ENCODE measurements at places on chromosomes 5 and 9.
A peak's percentile ranks its signal among the peaks of the same experiment; 100 is the strongest.

GRCh38 chr5:34057569-34057968 lies 14.6 kb upstream of the C1QTNF3 start:
- no peak for DNase-seq

GRCh38 chr5:87054821-87055220 lies 212.9 kb upstream of the RASA1 start:
- DNase-seq = no peak

GRCh38 chr5:91283326-91283725 lies 99.8 kb downstream of the ARRDC3 start:
- DNase-seq = no peak

DNA sequence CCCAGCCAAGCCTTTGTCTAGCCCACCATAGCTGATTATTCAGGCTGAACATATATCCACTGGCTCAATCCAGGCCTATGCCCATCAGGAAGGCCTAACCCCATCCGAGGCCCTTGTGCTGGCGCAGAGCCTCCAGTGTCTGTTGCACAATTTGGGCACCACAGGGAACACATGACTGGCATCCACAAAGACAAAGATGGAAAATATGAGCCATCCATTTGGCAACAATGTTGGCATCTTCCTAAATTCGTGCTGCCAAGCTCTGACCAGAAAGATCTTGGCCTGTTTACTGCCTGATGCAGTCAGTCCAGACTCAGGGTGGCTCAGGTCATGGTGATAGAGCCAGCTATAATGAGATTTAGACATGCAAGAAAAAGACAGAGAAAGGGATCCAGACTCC lies 233.8 kb downstream of the PIK3R1 start:
- DNase-seq = no peak

DNA sequence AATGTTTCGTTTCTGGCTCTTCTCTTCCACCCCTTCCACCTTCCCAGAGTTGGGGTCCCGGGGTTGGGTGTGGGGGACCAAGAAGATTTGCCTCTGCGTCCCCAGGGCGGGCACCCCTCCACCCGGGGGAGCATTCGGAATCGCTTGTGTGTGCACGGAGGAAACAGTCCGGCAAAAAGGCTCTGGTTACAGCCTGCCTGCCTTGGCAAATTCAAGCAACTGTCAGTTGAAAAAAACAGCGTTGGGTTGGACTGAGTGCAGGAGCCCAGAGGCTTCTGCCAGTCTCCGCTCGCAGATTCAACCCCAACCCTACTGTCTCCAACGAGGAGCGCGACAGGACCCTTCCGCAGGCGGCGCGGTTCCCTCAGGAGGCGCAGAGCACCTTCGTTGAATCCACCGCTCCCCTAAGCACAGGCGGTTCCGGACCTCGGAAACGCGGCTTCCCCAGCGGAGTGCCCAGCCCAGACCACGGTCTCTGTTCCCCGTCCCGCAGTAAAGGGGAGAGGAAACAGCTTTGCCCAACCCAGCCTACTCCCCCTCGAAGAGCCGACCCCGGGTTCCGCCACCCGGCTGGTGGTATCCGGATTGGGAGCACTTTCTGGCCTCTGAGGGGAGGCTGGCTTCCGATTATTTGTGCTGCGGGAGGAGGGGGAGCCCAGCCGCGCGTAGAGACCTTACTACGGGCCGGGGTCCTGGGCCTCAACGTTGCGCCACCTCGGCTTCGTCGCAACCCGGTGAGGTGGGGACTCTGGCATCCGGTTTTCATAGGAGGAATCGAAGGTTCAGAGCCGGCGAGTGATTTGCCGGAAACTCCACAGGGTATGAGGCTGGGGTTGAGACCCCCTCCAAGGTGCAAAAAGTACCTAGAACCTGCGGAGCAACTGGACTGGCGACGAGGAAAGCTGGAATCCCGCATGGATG lies 9.6 kb downstream of the LHX6 start:
- DNase-seq = no peak

DNA sequence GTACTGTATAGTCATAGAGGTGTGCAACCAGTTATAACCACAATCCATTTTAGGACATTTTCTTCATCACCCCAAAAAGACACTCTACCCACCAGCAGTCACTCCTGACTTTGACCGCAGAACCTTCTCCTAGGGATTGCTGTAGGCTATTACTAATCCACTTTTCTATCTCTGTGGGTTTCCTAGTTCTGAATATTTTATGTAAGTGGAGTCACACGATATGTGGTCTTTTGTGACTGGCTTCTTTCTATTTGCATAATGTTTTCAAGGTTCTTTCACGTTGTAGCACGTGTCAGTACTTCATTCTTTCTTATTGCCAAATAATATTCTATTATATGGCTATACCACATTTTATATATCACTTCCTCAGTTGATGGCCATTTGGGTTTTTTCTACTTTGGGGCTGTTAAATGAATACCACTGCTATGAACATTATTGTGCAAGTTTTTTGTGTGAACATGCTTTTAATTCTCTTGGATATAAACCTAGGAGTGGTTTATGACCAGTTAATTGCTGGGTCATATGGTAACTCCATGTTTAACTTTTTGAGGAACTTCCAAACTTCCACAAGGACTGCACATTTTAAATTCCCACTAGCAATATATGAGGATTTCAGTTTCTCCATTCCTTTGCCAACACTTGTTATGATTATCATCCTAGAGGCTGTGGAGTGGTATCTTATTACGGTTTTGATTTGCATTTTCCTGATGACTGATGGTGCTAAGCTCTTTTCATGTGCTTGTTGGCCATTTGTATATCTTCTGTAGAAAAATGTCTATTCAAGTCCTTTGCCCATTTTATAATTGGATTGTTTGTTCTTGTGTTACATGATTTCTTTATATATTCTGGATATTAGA lies 37.8 kb downstream of the MRRF start:
- no peak for DNase-seq

- no peak for DNase-seq
Measured at GRCh38 chr5:72245546-72245945, 74.5 kb downstream of the MRPS27 start.

- no peak for DNase-seq
Measured at GRCh38 chr5:31036411-31036810, 157.1 kb upstream of the CDH6 start.

DNA sequence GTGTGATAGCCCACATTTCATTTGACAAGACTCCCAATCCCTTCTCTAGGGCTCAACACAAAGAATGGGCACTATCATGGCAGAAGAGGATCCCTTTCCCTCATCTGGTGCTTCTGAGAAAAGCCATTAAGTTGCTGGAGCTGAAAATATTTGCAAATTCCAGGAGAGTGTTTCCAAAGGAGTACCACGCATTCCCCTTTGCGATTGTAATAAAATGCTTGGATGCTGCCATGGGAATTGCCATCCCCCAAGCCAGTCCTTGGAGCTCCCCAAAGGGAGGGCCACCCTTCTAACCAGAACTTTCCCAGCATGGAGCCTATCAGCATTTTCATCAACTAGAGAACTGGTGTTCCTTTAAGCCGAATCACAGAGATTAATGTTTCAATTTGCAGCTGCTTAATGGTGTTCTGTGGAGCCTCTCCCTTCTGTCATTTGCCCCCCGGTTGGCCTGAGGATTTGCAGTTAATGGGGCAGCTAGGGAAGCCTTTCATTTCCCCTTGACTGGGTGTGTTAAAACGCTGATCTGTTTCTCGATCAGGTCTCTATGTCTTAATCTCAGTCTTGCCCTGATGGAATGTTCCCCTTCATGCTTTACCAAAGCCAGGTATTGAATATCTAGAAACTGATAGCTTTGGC lies 133.0 kb downstream of the ENC1 start:
- no peak for DNase-seq

GRCh38 chr5:132557478-132558172 lies 848 bp downstream of the RAD50 start:
- DNase-seq = no peak

GRCh38 chr5:96743065-96743768 lies 64.5 kb downstream of the ERAP1 start:
- DNase-seq = no peak

GRCh38 chr9:131721076-131721475 lies 18.8 kb downstream of the RAPGEF1 start:
- no peak for DNase-seq

DNA sequence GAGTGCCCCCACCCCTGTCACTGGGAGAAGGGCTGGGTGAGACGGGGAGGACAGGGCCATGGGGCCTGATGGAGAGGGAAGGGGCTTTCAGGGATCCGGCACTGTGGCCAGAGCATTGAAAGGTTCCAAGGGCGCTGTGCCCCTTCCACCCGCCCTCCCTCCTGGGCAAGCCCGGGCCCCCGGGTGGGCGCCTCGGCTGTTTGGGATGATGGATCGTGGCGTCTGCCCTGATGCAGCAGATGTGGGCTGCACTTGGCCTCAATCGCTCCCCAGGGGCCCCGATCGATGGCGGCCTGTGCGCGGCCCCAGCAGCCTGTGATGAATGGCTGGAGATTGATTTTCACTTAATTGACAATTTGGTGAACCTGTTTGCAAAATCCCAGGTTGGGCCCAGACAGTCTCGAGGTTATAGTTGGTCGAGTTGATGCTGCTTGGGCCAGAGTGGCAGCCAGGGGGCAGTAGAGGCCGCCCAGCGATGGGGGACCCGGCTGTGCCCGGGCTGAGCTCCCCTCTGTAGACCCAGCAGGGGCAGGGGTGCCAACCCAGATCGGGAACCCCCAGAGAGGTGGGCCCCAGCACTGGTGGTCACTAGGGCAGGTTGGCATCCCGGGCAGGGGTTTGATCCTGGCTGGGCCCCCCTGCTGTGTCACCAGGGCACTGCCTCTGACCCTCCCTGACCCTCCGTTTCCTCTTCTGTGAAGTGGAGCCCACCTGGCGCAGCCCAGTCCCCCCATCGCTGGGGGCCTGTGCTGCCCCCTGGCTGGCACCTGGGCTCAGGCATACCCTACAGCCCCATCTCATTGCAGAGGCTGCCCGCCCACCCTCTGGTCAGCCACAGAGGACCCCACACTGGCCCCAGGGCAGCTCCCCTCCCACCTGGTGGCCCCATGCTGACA lies 34.7 kb downstream of the LHX3 start:
- peak; percentile 93 for DNase-seq

DNA sequence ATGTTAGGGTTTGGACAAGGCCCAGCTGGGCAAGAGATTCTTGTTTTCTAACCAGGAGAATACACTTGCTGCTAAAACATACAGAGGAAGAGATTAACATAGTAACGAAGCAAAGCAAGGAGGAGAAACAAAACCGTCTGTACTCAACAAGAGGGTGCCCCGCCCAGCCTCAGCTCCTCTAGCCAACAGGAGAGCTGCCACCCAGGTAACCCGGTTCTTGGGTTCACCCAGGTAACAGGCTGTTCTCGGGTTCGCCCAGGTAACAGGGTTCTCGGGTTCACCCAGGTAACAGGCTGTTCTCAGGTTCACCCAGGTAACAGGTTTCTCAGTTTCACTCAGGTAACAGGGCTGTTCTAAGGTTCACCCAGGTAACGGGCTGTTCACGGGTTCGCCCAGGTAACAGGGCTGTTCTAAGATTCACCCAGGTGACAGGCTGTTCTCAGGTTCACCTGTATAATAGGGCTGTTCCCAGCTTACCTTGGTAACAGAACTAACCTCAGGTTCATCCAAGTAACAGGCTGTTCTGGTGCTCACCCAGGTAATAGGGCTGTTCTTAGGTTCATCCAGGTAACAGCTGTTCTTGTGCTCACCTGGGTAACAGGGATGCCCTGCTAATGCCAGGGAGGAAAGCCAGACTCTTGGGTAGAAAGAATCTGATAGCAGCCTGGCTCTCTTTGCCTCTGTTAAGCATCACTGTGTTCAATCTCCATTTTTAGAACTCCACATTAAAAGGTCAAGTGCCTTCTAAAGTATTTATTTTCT lies 271.6 kb downstream of the SYK start:
- DNase-seq = no peak

- no peak for DNase-seq
Measured at GRCh38 chr5:160251406-160252155, 22.3 kb downstream of the FABP6 start.

DNA sequence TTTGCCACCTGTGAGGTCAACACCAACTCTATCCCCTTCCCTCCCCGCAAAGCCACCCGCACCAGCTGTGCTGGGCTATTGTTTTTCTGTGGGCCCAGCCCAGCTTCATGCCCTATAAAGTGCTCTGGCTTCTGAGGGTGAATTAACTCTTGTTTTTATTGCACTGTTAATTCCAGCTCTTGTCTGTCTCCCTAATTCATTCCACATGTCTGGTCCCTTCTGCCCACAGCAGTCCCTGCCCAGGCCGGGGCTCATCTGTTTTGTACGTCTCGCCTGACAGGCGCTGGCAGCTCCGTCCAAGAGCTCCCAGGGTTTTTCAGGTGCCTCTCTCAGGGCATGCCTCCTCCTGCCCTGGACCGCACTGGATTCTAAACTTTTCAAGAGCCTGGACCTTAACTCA lies 118.9 kb downstream of the PDZD2 start:
- DNase-seq = no peak

DNA sequence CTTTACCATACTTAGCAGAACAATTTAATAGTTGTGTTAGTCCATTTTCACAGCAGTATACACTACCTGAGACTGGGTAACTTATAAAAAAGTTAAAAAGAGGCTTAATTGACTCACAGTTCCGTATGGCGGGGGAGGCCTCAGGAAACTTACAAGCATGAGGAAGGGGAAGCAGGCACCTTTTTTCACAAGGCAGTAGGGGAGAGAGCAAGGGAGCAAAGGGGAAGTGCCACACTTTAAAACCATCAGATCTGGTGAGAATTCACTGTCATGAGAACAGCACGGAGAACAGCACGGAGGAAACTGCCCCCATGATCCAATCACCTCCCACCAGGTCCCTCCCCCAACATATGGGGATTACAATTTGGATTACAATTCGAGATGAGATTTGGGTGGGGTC lies 269.9 kb downstream of the MTRR start:
- DNase-seq = no peak

DNA sequence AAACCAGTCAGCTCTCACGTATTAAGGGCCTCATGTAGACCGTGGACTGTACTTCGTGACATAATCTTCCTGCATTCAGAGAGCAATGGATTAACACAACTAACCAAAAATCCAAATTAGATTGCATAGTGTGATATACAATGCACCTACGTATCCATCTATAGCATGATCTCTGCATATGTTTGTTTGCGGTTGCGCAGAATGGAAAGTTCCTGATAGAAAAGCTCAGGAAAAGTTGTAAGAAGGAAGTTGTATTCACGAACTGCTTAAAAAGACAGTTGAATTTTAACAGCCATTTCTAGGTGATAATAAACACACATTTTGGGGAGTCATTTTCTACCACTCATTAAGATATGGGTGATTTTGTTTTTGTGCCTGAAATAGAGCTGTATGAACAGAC lies 869.0 kb downstream of the TLE4 start:
- no peak for DNase-seq

GRCh38 chr9:84439250-84439649 lies 98.7 kb upstream of the SLC28A3 start:
- DNase-seq = no peak

GRCh38 chr5:116032094-116032517 lies at the start of gene ARL14EPL:
ARL14EPL (plus strand) TSS chr5:116032472; CDS start chr5:116051466, 18,994 bp downstream.
- DNase-seq = no peak

GRCh38 chr9:136541709-136542108 lies 4.1 kb downstream of the NOTCH1 start:
- DNase-seq = no peak

- DNase-seq = no peak
Measured at GRCh38 chr5:171166766-171167165, 142.3 kb upstream of the TLX3 start.

All from D721Med (cell line).